CD4-positive, alpha-beta T cell treated with Interleukin-17A for 4 hours (primary cell): ENCODE measurements at places on chromosomes 11 and 22.

GRCh38 chr22:25111579-25112517 lies 87.8 kb upstream of the CRYBB3 start:
- peak; percentile 33 for DNase-seq

- DNase-seq: no peak
These were observed 24.9 kb downstream of the CHEK2 start for GRCh38 chr22:28716686-28717085.

- DNase-seq: no peak
These were observed 37.2 kb downstream of the CELSR1 start for GRCh38 chr22:46500201-46500600.

GRCh38 chr11:83938148-83938547 lies 652.0 kb upstream of the CCDC90B start:
- DNase-seq: no peak

DNA sequence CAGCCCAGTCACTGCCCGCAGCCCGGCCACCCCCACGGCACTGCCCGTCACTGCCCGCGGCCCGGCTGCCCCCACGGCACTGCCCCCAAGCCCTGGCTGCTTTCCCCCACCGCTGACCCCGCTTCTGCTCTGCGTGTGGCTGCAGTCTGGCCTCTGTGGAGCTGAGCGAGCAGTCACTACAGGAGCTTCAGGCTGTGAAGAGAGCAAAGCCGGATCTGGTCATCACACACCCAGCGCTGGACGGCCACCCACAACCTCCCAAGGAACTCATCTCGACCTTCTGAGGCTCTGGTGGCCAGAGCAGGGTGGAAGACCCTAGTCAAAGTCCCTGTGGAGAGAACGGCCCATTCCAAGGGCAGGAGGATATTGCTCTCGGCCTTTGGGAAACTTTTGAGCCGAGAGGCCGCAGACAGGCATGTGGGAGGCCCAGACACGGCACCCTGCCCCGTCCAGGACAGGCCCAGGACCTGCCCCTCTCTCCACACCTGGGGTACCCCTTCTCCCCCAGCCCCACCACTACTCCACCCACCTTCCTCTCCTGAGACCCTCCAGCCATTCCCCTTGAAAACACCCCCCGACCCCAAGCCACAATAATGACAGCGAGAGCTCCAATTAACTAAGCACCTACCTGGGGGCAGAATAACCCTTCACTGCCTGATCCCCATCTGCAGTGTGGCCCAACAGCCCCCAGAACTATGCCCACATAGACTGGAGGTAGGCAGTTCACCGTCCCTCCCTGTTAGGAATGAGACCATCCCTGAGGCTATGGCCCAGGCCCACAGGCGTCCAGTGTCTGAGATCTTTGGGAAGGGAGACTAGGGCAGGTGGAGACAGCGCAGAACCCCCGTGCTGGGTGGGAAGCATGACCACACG lies 3.7 kb upstream of the PGGHG start:
- no peak for DNase-seq

DNA sequence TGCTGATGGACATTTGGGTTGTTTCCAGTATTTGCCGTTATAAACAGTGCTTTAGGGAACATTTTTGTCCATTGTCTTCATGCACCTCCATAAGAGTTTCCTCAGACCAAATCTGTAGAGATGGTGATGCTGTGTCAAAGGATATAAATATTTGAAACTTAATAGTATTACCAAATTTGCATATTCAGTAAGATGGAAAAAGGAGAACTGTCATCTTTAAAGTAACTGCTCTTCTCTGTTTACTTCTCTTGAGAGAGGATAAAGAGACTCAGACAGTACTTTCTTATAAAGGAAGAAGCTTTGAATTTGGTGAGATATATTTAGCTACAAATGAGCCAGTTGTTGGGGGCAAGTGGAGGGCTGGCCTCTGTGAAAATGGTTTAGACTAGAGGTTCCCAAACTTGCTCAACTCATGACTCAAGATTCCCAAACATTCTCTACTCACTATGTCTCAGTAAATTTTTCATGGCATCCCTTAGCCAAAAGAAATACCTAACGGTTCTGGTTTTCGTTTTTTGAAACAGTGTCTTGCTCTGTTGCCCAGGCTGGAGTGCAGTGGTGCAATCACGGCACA lies 26.2 kb downstream of the SHISA8 start:
- DNase-seq: no peak

DNA sequence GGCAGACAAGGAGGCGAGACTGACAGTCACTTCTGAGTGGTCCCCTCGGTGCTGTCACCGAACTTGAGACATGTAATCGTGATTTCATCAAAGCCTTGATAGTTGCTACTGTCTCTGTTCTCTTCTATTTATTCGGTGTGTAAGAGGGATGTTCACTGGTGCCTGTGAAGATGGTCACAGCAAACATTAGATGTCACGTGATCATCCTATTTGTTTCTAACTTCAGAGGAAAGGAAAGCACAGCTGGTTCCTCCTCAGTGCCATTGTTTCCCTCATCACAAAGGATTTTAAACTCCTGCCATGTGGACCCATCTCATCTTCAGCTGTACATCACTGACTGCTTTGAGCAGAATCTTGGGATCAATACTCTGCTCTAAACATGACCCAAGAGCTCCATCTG lies 73.1 kb upstream of the CLMP start:
- DNase-seq: no peak

GRCh38 chr11:10295064-10295901 lies 1.3 kb upstream of the SBF2 start:
- DNase-seq: peak; percentile 15
